ENCODE measurements at places on chromosomes 3 and 15.

GRCh38 chr3:40186508-40186907 is 123.0 kb upstream of the EIF1B start:
- DNase-seq = no peak

DNA sequence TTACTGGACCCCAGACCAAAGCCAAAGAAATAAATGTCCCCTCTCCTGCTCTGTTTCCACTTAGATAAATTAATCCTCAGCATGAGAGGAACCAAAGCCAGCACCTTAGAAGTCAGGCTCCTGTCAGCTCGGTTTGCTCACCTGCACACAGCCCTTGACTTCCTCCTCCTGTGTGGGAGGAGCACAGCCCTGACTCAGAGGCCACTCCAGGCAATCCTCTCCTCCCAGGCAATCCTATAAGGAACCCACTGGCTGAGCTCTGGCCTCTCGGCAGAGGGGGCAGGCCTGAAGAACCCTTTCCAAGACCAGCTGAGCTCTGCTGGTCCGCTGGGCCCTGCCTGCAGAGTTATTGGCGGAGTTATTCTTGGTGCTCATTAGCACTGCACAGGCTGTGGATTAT is 30.8 kb downstream of the LIPC start:
- no peak for DNase-seq

DNA sequence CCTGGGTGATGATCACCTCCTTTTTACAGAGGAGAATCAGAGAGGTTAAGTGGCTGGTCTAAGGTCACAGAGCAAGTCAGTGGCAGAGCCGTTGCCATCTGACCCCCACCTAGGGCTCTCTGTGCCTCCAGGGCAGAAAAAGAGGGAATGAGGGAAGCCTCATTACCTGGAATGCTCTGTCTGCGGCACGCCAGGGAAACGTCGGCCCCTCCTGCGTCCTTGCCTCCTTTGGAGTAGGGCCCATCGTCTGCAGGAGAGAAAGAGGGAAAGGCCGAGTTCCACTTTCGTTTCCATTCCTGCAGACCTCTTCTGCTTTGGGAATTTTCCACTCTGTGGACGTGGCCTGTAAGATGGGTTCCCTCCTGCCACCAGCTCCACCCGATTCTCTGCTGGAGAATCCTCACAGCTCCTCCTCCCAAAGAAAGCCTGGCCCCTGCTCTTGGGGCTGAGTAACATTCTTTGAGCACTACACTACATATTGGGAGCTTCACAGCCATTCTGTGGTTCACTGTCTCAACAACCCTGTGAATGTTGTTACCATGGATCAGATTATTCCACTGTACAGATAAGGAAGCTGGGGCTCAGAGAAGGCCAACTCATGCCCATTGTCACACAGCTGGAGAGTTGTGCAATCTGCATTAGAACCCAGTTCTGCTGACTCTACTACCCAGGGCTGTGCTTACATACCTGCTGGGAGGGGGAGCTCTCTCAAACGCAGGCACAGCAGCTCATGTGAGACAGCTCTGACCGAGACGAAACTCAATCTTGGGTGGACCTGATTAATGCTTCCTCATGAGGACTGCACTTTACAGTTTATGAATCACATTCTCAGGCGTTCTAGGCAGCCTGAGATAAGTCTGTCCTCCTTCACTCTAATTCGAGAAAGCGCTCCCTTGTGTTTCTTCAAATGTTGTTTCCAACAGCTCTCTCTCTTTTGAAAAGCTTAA is 14.2 kb downstream of the GRIP2 start:
- DNase-seq = no peak

- no peak for DNase-seq
These were observed 72.2 kb upstream of the EPHB3 start for GRCh38 chr3:184489268-184489841.

DNA sequence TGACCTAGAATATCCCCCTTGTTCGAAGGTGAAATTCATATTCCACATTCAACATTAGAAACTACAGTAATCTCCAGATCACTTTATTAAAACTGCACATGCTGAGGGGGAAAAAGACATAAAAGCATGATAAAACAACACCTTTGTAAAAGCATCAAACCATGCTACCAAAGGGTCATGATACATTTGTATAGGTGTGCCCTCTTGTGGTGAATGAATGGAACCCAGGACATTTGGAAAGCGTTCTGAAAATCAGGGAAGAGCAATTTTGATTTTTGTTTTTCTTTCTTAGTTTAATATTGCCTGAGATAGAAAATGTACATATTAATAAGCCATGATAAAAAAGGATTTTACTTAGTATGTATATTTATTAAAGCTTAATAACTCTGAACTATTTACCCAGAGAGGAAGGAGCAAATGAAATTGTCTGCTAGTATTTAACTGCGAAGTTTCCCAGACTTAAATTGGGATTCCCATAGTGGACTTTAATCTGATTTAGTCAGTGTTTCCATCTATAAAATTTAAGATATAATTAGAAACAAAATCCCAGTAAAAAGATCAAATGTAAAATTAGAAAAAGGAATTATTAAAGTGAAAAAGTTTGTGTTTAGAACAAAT is 105.8 kb upstream of the ARL6 start:
- no peak for DNase-seq
